ENCODE measurements at places on chromosomes 5 and 9.

DNA sequence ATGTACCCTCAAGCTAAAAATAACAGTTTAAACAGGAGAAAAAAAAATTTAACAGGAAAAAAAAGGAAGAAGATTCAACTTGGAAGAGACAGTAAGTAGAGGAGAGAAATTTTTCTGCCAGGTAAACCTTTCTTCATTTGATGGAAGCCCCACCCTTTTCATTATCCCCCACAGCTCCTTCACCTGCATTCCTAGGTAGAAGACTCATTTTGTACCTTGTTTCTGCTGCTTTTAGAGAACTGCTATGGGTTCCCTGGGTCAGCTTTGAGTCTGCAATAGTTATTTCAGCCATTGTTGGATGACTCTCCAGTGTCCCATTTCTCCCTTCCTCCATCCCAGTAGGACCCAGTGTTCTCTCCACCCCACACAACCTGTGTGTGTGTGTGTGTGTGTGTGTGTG, 74.1 kb upstream of the CPEB4 start:
- no peak for DNase-seq

GRCh38 chr5:163165277-163165676, 272.1 kb upstream of the CCNG1 start:
- no peak for DNase-seq

GRCh38 chr5:74075501-74076484, 449.8 kb downstream of the ARHGEF28 start:
- DNase-seq: no peak

DNA sequence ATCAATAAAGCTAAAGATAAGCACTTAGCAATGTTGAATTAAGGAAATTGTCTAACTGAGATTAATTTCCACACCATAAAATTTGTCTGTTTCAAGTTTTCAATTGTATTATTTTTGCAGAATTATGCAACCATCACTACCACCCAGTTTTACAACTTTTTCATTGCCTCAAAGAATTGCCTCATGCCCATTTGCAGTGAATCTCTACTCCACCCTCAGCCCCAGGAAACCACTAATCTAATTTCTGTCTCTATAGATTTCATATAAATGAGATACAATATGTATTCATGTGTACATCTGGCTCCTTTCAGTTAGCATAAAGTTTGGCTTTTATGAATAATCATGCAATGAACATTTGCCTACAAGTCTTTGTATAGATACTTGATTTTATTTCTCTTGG, 72.9 kb downstream of the PTCD2 start:
- DNase-seq: no peak

GRCh38 chr9:128762671-128763449, 8.9 kb downstream of the ZER1 start:
- DNase-seq: no peak

- DNase-seq: no peak
Measured at GRCh38 chr5:109177227-109177626, 232.5 kb downstream of the PJA2 start.

DNA sequence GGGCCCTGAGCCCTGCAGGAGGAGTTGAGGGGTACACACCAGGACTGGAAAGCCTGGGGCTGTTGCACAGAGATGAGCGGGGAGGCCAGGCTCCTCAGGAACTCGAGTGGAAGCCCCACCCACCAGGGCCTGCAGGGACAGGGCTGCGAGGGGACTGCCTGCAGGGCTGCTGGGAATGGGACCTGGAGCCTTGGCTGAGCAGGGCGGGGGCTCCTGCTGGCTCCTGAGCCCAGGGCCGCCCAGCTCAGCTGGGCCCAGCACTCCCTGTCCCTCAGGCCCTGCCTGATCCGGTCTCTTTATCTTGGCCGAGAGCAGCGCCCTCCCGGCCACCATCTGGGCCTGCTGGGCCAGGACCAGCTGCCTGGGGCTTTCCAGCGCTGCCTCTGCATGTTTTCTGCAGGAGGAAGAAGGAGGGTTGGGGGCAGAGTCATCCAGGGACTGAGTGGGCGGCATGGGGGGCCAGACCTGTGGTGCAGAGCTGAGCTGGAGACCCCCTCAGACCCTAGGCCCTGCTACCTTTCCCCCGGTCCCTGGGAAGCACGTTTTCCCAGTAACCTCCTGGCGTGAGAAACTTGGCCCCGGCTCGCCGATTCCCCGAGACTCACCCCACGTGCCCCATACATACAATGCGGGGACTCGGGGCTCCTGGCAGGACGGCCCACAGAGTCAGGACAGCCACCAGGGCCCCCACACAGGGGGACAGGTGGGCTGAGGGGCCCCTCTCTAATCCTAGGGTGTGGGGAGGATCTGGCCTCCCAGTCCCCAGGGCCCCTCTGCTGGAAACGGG, 9.4 kb downstream of the LCN12 start:
- DNase-seq: peak; percentile 33

DNA sequence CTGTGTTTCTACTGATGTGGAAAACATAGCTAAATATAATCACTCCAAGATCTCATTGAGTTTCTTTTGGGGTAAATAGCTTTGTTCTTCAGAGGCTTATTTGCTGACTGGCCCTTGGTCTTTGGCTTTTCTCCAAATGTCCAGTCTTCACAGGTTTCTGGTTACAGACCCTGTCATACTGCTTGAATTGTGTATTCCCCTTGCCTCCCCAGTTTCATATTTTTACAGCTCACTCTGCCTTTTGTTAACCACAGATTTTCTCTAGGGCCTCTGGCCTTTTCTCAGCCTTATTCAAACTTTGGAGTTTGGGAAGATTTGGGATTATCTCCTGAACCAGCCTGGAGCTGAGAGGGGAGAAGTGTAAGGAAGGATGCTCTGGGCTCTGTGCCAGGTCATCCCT, 23.9 kb downstream of the ISOC1 start:
- no peak for DNase-seq

All from GM03348 (cell line).